ENCODE measurements at places on chromosomes 6 and 20. TPM values are rescaled to one million over a fixed set of nuclear protein-coding genes. Genes with fewer than 3 reads are reported as not detected.

KIF13A gene
- 83.4 TPM for total RNA-seq

ID4 gene
- total RNA-seq = 0.20 TPM

SPATS1 gene
- total RNA-seq = not detected

SLC17A9 gene
- 13.1 TPM for total RNA-seq

KCNS1 gene
- total RNA-seq = 0.05 TPM

NRN1 gene
- 42.9 TPM for total RNA-seq

MMP24 gene
- 0.44 TPM for total RNA-seq

FOXO3 gene
- total RNA-seq = 8.9 TPM

EYS gene
- total RNA-seq = not detected
